Naive thymus-derived CD8-positive, alpha-beta T cell (primary cell): ENCODE measurements at places on chromosomes 7 and 10. TPM values are rescaled to one million over a fixed set of nuclear protein-coding genes. Genes with fewer than 3 reads are reported as not detected.

VWA2 gene
- polyA plus RNA-seq: not detected

DNA sequence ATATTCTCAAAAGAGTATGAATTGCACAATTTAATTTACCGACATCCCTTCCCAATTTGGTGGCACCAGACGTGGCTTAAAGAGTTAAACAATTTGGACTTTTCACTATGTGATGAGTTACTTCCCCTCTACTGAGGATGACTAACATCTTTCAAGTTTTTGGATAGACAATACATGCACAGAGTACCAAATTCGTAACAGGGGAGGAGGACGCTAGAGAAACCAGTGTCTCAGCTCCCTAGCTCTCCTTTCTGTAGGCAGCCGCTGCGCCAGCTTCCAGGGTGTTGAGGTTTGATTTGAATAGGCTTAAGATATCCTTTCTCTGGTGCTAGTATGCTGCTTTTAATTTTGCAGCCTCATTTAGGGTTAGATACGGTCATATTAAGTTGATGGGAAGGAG is 69.2 kb downstream of the GNA12 start:
- no peak overlapping the region for H3K4me3 ChIP-seq
- peaks cover 18% of the 10 kb centered on the region for H3K4me1 ChIP-seq
- DNase-seq: no peak
- no peaks in the 10 kb centered on the region for H3K36me3 ChIP-seq
- no peak overlapping the region for H3K27ac ChIP-seq
- no peaks in the 10 kb centered on the region for H3K27me3 ChIP-seq

GRCh38 chr7:22414424-22414823 is 57.5 kb upstream of the RAPGEF5 start:
- no peaks in the 10 kb centered on the region for H3K4me1 ChIP-seq
- no peaks in the 10 kb centered on the region for H3K36me3 ChIP-seq
- H3K4me3 ChIP-seq: no peak overlapping the region
- H3K27ac ChIP-seq: no peak overlapping the region
- DNase-seq: no peak

GRCh38 chr10:112951359-112952281 is 1.6 kb downstream of the TCF7L2 start:
- peak overlapping the region; percentile 95 for H3K27ac ChIP-seq
- H3K27me3 ChIP-seq: no peaks in the 10 kb centered on the region
- H3K4me3 ChIP-seq: peak overlapping the region; percentile 96
- H3K36me3 ChIP-seq: peaks cover 2% of the 10 kb centered on the region
- H3K4me1 ChIP-seq: peaks cover 51% of the 10 kb centered on the region
- DNase-seq: peak; percentile 37

DNA sequence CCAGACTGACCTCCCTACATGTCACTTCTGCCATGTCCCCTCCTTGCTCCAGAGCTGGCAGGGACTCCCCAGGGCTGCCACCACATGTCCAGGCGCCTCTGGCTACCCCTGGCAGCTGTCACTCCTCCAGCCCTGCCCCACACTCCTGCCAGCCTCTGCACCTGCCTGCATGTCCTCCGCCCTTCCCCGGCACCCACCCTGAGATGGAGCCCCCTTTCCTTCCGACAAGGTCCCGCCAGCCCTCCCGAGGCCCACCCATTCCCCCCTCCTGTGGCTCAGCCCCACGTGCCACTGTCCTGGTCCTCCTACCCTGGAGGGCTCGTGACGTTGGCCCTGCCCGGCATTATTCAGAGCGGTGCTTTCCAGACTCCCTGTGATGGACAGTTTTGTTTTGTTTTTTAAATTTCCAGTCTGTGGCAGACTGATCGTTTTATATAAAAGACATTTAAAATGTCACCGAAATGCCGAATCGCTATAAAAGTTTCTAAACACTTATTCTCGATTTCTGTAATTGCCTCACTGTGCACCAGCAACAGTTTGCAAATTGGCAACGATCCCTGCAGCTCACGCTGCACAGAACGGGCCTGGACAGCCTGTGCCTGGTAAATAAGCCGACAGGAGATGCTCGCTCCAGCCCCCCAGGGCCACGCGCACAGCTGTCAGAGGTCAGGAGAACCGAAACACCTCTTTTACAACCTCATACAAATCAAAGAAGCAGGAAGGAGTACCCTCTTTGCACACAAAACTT is 111.1 kb upstream of the SH2B2 start:
- no peaks in the 10 kb centered on the region for H3K27me3 ChIP-seq
- no peaks in the 10 kb centered on the region for H3K36me3 ChIP-seq

GRCh38 chr10:13634207-13634606 is 47.4 kb downstream of the PRPF18 start:
- peaks cover 83% of the 10 kb centered on the region for H3K36me3 ChIP-seq
- no peaks in the 10 kb centered on the region for H3K4me1 ChIP-seq
- no peak overlapping the region for H3K27ac ChIP-seq
- H3K4me3 ChIP-seq: no peak overlapping the region

DNA sequence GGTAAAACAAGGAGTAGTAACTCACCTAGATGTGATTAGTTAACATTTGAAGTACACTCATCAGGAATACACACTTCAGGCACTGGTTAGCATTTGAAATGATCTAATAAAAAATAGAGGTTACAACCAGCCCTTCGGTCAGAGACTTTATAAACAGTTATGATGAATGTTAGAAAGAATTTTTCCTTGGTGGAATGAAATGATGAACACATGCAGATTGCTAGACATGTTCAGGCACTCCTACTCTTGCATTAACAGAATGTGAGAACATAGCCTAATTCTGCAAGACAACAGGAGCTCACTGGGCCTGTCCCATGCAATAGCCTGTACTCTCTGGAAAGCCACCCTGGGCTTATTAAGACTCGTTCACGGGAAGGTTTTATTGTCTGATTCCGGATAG is 47.3 kb upstream of the TECTB start:
- DNase-seq: no peak
- H3K36me3 ChIP-seq: no peaks in the 10 kb centered on the region
- H3K4me1 ChIP-seq: no peaks in the 10 kb centered on the region
- no peak overlapping the region for H3K4me3 ChIP-seq

DNA sequence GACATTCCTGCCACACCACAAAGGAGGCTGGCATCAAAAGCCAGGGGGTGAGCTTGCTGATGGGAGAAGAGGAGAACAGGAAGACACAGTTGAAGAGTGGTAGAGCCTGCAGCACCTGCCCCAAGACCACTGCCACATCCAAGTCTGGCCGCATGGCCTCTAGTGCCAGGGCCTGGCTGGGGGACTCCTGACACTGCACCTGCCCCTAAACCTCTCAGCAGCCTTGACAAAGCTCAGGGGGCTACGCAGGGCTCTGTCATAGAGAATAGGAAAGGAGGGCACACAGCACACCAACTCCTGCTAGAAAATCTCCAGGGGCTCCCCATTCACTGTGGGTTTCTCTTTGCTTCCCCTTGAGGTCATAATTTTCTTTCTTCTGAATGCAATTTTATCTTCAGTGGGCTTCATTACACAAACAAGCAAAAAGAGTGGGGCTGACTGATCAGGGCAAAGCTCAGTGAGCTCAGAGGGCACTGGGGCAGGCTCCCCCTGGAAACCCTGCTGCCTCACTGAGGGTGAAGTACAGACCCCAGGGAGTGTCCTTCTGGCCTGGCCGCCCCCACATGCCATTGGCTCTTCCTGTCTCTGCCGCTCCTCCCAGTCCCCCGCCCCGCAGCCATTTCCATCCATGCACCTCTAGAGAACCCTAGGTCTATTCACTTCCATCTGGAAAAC is 37.2 kb downstream of the VOPP1 start:
- peaks cover 1% of the 10 kb centered on the region for H3K36me3 ChIP-seq
- H3K4me1 ChIP-seq: peaks cover 93% of the 10 kb centered on the region

DNA sequence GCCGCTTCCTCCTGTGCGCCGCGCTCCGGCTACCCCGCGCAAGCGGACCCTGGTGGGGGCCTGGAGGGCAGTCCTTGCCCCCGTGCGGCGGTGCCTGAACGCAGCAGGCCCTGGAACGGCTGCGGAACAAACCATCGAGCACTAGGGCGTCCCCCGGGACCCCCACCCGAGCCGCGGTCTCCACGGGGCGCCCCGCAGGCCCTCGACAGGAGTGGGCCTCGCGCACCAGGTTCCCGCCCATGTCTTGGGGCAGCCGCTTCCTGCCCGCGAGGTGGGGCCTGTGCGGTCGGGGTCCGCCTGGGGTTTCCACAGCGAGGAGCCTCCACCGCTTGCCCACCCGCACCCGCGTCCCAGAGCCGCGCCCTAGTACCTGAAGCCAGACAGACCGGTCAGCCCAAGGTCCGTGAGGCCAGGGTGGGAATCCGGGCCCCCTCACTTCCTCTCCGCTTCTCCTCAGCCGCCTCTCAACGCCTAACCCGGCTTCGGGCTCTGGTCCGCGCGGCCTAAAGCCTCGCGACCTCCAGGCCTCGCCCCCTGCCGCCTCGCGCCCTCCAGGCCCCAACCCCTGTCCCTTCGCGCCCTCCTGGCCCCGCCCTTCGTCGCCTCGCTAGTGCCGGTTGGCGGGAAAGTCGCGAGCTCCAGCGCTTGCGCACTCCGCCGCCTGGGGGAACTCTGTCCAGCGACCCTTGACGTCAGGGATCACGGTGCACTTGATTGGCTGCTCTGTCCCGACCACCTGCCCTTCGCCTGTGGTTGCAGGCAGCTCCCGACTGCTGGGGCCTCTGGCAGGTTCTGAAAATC is 7.0 kb upstream of the GBX1 start:
- no peak overlapping the region for H3K4me3 ChIP-seq
- H3K27ac ChIP-seq: no peak overlapping the region
- H3K4me1 ChIP-seq: peaks cover 6% of the 10 kb centered on the region
- no peaks in the 10 kb centered on the region for H3K36me3 ChIP-seq
- DNase-seq: peak; percentile 39
- H3K27me3 ChIP-seq: peaks cover 39% of the 10 kb centered on the region

DNA sequence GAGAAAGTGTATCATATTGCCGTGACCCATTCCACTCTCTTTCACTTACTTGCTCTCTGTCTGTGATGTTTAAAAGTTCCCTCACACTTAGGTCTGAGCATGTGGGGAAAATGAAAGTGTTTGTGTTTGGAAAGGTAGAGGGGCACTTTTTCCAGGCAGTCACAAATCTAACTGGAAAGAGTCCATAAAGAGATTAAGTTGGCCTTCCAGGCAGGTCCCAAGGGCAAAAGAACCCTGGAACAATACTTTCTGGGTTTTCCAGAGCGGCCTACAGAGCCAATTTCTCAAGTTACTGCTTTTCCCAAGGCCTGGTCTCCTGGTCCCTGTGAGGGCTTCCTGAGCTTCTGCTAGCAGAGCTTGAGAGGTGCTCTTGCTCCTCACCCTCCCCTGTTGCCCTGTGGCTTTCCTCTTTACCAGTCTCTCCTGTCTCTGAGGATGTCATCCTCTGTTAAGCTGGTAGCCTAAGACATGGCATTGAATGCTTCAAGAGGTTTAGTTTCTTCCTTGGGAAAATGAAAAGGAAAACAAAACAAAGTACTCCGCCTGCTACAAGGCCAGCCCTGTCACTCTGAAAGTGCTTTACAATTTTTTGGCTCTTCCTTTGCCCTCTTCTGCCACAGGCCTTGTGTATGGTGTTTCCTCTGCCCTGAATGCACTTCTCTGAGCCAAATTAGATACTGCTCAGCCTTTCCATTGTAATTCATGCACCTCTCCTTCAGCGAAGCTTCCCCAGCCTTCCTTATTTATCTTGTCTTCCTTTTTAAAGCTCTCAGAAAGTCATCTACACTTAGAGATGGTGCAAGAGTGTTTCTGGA is 20.1 kb downstream of the TES start:
- H3K36me3 ChIP-seq: no peaks in the 10 kb centered on the region
- peaks cover 29% of the 10 kb centered on the region for H3K4me1 ChIP-seq
- H3K27me3 ChIP-seq: no peaks in the 10 kb centered on the region
- no peak for DNase-seq
